Large intestine (tissue), 12 donors: ENCODE measurements at places on chromosomes 5 and 9.

- DNase-seq = no peak
Measured at GRCh38 chr9:89679581-89679980, 74.8 kb downstream of the GADD45G start.

- DNase-seq = no peak
Measured at GRCh38 chr5:138448481-138449398, 9.9 kb downstream of the REEP2 start.

DNA sequence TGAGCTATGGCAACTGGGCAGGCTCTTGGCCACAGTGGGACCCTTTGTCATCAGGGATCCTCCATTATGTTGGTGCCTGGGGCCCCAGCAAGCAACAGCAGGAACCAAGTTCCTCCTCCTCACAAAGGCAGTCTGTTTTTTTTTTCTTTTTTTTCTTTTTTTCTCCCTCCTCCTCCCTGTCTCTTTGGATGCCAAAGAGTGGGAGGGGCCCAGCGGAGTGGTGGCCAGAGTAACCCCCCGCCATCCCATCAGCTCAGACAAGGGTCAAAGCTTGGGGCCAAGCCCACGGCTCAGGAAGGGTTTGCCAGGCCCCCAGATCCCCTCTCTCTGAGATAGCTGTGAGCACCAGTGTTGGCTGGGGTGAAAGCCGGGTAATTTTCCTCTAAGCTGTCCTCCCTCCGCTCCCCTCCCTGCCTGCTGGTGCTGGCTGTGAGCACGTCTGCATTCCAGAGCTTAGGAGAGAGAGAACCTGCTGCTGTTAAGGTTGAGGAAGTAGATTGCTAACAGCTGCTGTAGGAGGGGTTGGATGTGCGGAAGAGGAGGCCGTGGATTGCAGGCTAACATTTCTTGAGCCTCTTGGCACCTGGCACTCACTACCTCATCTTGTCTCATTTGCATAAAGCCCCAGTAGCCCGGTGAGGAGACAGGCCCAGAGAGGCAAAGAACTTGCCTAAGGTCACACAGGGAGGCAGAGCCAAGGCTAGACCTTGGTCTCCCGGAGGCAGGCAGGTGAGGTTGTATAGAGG lies 21.2 kb downstream of the GSN start:
- DNase-seq = peak; percentile 87

DNA sequence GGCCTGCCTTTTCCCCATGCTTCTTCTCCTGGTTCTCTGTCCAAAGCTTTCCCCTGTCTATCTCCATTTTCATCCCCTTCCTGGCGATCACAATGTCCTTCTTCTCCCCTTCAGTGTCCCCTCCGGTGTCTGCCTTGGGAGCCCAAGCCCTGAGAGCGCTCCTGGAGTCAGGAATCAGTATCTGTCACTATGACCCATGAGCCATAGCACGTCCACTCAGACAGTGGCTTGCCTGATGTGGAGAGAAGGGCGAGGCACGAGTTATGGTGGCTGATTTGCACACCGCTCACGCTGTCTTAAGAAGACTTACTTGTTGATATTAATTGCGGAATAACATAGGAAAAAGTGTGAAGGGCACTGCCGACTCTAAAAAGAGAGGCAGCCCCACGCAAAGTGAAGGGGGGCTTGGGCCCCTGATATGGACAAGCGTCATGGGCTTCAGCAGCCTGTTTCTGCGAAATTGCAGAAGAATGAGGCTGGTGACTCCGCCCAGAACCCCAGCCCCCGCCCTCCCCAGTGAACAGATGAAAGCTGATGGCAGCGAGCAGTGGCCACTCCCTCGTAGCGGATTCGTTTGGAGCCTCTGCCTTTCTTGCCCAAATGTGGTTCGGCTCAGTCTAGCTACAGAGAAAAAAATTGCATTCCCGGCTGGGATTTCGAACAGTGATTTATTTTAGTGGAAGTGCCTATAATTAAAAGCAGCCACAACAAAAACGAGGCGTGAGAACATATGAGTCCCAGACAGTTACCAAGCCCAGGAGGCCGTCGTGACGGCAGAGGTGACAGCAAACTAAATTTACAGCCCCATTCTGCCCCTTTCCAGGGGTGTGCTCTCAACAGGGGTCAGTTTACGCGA lies 149.8 kb downstream of the ICE1 start:
- DNase-seq = peak; percentile 16

DNA sequence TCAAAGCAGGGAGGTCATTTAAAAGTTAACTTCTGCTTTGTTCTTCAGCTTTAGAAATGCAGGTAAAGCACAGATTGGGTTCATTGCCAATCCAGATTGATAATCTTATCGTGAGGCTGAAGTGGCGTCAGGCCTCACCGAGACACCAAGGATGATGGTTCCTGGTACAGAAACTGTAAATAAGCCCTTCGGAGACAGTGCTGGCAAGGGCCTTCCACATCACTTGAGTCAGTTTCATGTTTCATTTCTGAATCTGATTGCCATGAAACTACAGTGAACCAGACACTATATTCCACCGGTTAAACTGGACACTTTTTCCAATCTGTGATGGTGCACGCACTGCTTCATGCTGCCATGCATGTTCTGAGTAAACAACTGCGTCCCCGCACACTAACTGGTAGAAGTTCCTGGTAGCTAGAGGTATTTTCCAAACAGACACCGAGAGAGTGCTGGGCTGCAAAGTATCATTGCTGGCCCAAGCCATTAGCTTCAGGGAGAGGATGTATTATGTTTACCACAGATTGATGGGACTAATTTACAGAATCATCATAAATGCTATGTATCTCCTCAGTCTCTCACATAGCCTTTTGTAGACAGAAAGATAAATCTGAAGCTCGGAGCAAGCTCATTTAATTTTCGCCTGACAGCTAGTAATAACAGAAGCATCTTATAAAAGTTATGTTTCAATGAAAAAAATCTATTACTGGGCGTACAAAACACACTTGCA lies 336.1 kb downstream of the GLIS3 start:
- no peak for DNase-seq

DNA sequence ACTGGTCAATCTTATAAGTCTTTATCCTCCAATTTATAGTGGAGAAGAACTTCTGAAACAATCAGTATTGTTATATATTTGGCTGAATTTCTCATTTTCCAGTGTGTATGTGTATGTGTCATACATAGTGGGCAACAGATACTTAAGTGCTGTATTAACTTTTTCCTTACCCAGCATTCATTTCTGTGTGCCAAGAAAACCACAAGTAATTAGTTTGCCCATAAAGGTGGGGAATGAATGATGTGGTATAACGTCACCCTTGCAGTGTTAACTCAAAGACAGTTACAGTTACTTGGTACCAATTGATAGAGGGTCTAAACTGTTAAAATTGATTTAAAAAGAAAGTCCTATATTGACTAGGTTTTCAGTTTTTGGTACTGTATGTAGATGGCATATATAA lies 2.0 kb downstream of the OGN start:
- DNase-seq = no peak

- no peak for DNase-seq
Measured at GRCh38 chr5:16709691-16710433, 93.1 kb upstream of the RETREG1 start.

DNA sequence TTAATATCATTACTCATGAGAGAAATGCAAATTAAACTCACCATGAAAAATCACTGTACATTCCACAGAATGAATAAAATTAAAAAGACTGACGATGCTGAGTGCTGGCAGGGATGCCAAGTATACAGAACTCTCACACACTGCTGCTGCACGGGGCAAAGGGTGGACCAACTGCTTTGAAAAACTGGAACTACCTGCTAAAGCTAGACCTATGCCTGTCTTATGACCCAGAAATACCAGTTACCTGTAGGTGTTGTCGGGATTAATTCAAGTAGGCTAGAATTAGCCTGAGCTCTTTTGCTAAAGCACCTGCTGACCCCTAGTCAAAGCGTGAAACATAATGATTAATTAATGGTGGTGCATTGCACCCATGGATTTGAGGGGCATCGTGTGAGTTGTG lies 36.5 kb upstream of the ANKRD18A start:
- DNase-seq = no peak

DNA sequence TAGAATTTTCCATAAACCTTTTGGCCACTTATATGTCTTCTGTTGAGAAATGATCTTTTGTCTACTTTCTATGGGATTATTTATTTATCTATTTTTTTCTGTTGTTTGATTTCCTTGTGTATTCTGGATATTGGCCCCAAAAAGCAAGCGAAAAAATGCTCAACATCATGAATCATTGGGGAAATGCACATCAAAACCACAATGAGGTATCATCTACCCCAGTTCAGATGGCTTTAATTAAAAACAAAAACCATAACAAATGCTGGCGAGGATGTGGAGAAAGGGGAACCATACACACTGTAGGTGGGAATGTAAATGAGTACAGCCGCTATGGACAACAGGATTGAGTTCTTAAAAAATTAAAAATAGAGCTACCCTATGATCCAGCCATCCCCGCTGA lies 125.0 kb upstream of the LPCAT1 start:
- DNase-seq = no peak

- no peak for DNase-seq
Measured at GRCh38 chr5:38745836-38746732, 99.7 kb upstream of the OSMR start.

DNA sequence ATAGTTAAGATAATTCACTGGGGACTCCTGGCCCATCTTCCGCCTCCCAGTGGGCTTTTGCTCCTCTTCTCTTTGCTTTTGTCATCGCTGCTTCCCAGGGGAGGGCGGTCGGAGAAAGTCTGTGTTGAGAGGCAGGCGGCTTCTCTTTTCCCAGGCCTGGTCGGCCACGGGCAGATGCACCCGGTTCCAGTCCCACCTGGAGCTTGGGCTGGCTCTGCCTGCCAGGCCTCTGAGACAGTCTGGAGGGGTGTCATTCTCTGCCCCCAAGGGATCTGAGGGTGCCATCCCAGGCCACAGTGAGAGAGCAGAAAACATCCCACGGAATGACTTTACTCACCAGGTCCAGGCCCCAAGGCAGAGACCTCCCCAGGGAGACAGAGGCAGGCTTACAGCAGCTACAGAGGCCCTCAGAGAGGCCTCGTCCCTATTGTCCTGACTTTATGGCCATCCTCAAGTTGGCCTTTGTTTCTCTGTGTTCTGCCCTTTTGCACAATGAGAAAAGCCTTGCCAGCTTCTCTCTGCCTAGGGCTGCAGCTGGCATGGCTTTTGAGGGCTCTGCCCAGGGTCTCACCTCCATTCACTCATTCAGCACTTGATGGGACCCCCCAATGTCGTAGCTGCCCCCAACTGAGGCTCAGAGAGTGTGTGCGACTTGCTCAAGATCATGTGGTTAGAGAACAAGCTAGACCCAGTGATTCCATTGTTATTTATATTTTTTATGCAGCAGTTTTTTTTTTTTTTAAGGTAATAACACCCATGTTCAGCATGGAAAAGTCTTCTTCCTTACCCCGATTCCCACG lies 44.2 kb upstream of the BOD1 start:
- DNase-seq = no peak

DNA sequence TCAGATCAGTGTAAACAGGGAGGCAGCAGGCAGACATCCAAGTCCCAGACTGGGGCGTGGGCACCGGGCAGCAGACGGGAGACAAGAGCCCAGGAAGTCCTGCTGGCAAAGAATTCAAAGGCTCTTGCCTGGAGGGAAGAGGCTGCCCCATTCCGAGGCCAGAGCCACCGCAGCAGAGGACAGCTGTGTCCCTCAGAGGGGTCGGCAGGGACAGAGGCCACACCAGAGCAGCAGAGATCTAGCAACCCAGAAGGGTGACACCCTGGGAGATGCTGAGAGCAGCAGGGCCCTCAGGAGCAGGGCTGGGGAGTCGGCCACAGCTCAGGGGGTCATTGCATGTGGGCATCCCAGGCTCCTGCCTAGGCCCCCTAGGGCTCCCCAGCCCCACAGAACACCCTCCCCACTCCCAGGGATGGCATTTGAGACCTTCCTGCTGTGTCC lies 29.1 kb downstream of the ADAMTS2 start:
- DNase-seq = no peak

- DNase-seq = no peak
Measured at GRCh38 chr9:115193777-115194176, 75.8 kb upstream of the TNC start.

GRCh38 chr5:142245786-142246185 lies 79.0 kb downstream of the SPRY4 start:
- DNase-seq = no peak

DNA sequence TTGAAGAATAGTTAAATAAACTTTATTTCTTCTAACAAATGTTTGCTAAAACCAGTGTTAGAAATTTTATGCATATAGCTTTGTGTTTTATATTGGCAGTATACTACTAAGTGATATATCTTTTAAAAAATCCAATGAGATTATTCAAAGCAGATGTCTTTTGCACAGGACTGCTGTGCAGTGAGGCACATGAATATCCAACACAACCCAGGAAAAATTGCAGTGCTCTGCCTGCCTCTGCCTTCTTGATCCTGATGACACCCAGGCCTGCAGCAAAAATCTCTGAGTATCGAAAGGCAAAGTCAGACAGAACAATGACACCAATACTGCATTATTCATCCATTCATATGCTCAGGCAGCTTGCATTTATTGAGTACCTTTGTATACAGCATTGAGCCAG lies 1076.5 kb upstream of the ARRDC3 start:
- no peak for DNase-seq

DNA sequence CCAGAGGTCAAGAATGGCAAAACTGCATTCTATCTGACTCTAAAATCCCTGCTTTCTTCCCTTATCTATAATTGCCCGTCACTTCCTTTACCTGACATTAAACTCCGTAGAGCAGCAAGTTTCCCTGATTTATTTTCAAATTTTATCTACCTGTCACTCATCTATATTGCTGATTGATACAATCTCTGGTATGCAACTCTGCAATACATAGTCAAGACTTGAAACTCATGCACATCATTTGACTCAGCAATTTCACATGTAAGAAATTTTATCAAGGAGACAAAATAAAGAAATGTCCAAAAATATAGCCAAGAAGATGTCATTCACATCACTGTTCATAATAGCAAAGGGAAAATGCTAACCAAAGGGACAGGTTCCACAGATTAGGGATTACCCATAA lies 39.5 kb downstream of the FBXW11 start:
- DNase-seq = no peak

GRCh38 chr5:174606646-174607045 lies 117.7 kb upstream of the MSX2 start:
- DNase-seq = no peak

DNA sequence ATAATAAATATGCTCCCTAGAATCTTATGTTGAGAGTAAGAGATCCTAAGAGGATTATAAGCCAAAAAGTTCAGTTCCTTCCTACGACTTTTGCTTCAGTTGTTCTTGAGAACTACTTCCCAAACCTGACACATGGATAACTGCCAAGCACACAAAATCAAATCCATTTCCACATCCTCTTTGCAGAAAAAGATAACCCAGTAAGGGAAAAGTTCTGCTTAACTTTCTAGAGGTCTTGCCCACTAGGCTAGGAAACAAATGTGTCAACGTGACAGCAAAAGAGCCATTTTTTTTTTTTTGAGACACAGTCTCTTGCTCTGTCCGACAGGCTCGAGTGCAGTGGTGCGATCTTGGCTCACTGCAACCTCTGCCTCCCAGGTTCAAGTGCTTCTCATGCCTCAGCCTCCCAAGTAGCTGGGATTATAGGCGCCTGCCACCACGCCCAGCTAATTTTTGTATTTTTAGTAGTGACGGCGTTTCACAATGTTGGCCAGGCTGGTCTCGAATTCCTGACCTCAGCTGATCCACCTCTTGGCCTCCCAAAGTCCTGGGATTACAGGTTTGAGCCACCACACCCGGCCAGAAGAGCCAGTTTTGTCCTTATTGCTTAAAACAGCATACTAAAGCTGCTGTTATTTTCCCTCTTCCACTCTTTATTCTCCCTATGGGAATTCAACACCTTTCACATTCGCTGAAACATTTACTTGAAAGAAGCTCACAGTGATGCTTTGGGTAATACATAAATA lies 24.2 kb downstream of the CSNK1A1 start:
- DNase-seq = no peak
